MM.1S (cell line): ENCODE measurements at places on chromosomes 1 and 21.
A peak's percentile ranks its signal among the peaks of the same experiment; 100 is the strongest.

DNA sequence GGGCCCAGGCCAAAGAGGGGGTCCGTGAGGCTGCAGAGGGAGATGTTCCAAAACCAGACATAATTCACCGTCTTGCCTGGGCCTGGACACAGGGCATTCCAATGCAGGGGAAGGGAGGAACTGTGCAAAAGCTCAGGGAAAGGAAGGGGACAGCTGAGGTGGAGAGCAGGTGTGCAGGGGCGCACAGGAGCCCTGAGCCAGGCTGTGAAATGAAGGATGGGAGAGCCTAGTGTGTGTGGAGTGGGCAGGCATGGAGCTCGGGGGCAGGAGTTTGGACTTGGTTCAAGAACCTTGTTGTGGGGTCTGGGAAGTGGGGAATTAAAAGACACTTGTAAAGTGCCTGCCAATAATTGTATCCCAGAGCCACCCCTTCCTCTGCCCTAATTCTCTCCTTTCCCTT is 2.3 kb downstream of the TNNI1 start:
- H3K4me1 ChIP-seq, result no peaks in the 10 kb centered on the region
- DNase-seq, result no peak
- no peak overlapping the region for H3K27ac ChIP-seq
- H3K4me3 ChIP-seq, result no peak overlapping the region

DNA sequence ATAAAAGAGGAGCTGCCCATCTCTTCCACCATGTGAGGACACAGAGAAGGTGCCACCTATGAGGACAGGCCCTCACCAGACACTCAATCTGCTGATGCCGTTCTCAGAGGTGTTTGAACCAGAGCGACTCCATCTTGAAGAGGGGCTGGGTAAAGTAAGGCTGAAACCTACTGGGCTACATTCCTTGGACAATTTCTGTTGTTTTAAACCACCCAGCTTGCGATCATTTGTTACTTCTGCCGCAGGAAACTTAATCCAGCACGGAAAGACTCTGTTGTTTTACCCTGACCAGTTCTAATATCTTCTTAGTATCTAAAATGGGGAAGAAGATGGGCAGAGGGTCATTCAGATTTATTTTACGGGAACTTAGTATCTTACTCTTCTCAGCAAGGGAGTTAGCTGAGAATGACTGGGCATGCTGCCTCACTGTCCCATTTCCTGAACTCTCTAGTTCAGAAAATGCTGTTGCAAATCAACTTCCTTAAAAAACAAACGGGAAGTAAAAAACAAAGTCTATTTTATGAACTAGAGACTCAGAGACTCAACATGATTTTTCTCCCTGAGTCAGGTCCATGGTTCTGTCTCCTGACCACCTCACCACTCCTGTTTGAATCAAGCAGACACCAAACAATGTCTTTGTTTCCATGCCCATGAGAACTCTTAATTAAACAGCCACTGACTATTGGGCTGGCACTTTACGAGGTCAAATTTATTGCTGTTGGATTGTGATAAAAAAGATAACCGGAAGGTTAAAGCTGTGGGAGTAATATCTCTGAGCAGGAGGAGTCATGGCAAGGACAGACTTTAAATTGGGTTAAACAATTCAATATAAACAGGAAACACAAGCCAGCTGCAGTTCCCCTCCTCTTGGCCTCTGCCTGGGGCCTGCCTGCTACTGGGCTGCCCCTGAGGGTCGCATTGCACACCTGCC is 23.8 kb upstream of the IFNAR1 start:
- H3K27me3 ChIP-seq, result no peaks in the 10 kb centered on the region
- H3K36me3 ChIP-seq, result no peaks in the 10 kb centered on the region
- no peak overlapping the region for H3K27ac ChIP-seq
- H3K4me1 ChIP-seq, result peaks cover 31% of the 10 kb centered on the region
- DNase-seq, result no peak
- no peak overlapping the region for H3K4me3 ChIP-seq

GRCh38 chr1:66575739-66576138 is 41.8 kb downstream of the SGIP1 start:
- peaks cover 14% of the 10 kb centered on the region for H3K4me1 ChIP-seq
- no peak overlapping the region for H3K4me3 ChIP-seq
- no peaks in the 10 kb centered on the region for H3K36me3 ChIP-seq
- DNase-seq, result no peak
- H3K27me3 ChIP-seq, result no peaks in the 10 kb centered on the region

GRCh38 chr1:221716713-221717484 is 25.0 kb downstream of the DUSP10 start:
- DNase-seq, result no peak
- no peaks in the 10 kb centered on the region for H3K27me3 ChIP-seq
- no peak overlapping the region for H3K4me3 ChIP-seq
- no peak overlapping the region for H3K27ac ChIP-seq
- H3K4me1 ChIP-seq, result no peaks in the 10 kb centered on the region

- H3K36me3 ChIP-seq, result no peaks in the 10 kb centered on the region
- H3K4me1 ChIP-seq, result peaks cover 17% of the 10 kb centered on the region
- no peaks in the 10 kb centered on the region for H3K27me3 ChIP-seq
- no peak for DNase-seq
Measured at GRCh38 chr21:34807881-34808568, 139.2 kb downstream of the CLIC6 start.

DNA sequence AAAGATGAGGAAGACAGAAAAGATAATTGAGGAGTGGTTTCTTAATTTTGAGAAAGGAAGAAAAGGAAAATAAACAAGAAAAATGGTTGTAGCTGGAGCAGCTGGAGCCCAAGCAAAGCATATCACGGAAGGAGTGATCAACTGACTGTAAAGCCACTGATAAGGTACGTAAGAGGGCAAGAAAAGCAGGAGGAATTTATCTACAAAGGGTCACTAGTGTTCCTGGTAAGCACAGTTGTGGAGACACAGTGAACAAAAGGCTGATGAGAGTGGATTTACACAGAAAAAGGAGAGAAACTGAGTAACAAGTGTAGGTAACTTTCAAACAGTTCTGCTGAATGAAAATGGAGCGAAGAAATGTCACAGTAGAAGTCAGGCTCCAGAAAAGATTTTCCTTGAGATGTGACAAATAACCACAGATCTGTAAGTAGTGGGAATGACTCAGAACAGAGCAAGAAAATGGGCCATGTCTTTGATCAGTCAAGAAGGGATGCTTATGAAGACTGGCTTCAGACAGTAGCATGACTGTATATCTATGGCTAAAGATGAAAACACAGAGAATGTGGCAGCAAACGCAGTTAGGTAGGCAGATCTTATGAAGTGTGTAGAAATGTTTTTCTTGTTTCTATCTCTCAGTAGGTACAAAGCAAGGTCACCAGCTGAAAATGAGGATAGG is 45.6 kb upstream of the RBM34 start:
- no peak for DNase-seq
- H3K4me1 ChIP-seq, result peaks cover 7% of the 10 kb centered on the region
- no peak overlapping the region for H3K27ac ChIP-seq
- H3K27me3 ChIP-seq, result no peaks in the 10 kb centered on the region
- H3K36me3 ChIP-seq, result no peaks in the 10 kb centered on the region
- H3K4me3 ChIP-seq, result no peak overlapping the region

GRCh38 chr1:57294177-57294576 is 129.7 kb downstream of the DAB1 start:
- H3K4me1 ChIP-seq, result no peaks in the 10 kb centered on the region
- no peak overlapping the region for H3K27ac ChIP-seq
- no peaks in the 10 kb centered on the region for H3K36me3 ChIP-seq
- DNase-seq, result no peak
- no peak overlapping the region for H3K4me3 ChIP-seq

- DNase-seq, result no peak
- no peak overlapping the region for H3K4me3 ChIP-seq
- H3K4me1 ChIP-seq, result 0 out of 2 replicates have a peak, but pooled peaks cover 4% of the 10 kb centered on the region
- H3K27ac ChIP-seq, result no peak overlapping the region
Measured at GRCh38 chr1:25689686-25690381, 73.2 kb downstream of the MAN1C1 start.

- no peaks in the 10 kb centered on the region for H3K36me3 ChIP-seq
- H3K27me3 ChIP-seq, result no peaks in the 10 kb centered on the region
- peak; percentile 85 for DNase-seq
Measured at GRCh38 chr21:37370152-37371040, 3.8 kb downstream of the DYRK1A start.

GRCh38 chr1:166165661-166166328 is 1.0 kb downstream of the FAM78B start:
- peaks cover 5% of the 10 kb centered on the region; the same call in 1 of the 2 replicates for H3K4me1 ChIP-seq
- peaks cover 8% of the 10 kb centered on the region for H3K27me3 ChIP-seq
- DNase-seq, result no peak
- peak overlapping the region; percentile 49 for H3K4me3 ChIP-seq
- no peaks in the 10 kb centered on the region for H3K36me3 ChIP-seq

GRCh38 chr1:41093826-41094225 is 72.3 kb upstream of the SLFNL1 start:
- H3K4me3 ChIP-seq, result no peak overlapping the region
- H3K36me3 ChIP-seq, result no peaks in the 10 kb centered on the region
- no peak overlapping the region for H3K27ac ChIP-seq

GRCh38 chr1:198234520-198235251 is 77.9 kb downstream of the NEK7 start:
- H3K27me3 ChIP-seq, result no peaks in the 10 kb centered on the region
- peaks cover 7% of the 10 kb centered on the region for H3K4me1 ChIP-seq
- no peak overlapping the region for H3K4me3 ChIP-seq
- H3K27ac ChIP-seq, result no peak overlapping the region

DNA sequence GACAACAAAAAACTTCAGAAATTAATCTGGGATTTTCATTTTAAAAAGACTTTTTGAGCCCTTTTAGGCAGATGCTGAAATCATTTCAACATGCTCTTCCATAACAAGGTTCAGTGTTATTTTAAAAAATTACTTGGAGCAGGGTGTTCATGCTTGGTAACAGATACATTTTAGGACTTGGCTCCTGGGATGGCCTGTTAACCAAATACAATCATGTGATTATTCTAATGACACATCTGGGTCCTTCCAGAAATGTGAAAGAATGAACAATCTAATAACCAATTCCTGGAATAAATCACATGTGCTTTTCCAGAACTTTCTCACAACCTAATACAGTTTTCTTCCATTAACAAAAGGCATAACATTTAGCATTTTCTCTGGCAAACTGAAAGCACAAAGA is 379.8 kb upstream of the RUNX1 start:
- no peak for DNase-seq
- no peaks in the 10 kb centered on the region for H3K27me3 ChIP-seq
- no peaks in the 10 kb centered on the region for H3K4me1 ChIP-seq

DNA sequence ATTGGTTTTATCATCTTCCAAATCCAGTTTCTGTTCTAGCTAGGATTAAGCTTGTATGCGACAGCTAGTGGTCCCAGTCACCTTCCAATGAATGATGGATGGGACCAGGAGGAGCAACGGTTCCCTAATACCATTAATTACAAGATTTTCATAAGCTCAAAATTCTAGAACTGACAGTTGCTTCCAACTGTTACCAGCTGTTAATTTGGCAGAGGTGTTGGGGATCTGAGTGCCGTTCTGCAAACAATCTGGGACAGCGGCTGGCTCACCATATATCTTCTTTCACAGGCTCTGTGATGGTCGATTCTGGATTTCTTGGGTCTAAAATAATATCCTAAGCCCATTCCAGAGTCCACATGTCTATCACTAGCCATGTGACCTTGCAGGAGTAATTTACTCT is 34.5 kb upstream of the RALGPS2 start:
- no peak overlapping the region for H3K27ac ChIP-seq
- no peaks in the 10 kb centered on the region for H3K36me3 ChIP-seq
- no peaks in the 10 kb centered on the region for H3K27me3 ChIP-seq

- H3K4me1 ChIP-seq, result 0 out of 2 replicates have a peak, but pooled peaks cover 6% of the 10 kb centered on the region
- peak; percentile 21 for DNase-seq
- H3K4me3 ChIP-seq, result peak overlapping the region; percentile 90
- no peaks in the 10 kb centered on the region for H3K36me3 ChIP-seq
Measured at GRCh38 chr1:109091078-109091838, 694 bp downstream of the TMEM167B start.

DNA sequence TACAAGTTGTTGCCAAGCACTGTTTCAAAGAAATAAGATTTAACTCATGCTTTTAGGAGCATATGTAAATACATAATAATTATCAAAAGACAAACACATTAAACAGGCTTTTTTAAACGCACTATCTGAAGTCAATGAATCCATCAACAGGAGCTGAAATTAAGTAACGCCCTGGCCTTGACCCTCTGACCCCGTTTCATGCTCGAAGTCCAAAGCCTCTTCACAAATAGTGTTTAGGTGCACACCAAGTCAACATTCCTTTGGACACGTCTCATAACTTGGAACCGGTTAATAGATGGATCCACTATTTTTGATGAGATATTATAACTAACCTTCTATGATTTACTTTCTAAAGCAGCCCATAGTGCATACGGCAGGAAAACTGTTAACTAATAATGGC is 209.3 kb downstream of the GABPA start:
- DNase-seq, result no peak
- no peak overlapping the region for H3K4me3 ChIP-seq
- H3K27me3 ChIP-seq, result no peaks in the 10 kb centered on the region

DNA sequence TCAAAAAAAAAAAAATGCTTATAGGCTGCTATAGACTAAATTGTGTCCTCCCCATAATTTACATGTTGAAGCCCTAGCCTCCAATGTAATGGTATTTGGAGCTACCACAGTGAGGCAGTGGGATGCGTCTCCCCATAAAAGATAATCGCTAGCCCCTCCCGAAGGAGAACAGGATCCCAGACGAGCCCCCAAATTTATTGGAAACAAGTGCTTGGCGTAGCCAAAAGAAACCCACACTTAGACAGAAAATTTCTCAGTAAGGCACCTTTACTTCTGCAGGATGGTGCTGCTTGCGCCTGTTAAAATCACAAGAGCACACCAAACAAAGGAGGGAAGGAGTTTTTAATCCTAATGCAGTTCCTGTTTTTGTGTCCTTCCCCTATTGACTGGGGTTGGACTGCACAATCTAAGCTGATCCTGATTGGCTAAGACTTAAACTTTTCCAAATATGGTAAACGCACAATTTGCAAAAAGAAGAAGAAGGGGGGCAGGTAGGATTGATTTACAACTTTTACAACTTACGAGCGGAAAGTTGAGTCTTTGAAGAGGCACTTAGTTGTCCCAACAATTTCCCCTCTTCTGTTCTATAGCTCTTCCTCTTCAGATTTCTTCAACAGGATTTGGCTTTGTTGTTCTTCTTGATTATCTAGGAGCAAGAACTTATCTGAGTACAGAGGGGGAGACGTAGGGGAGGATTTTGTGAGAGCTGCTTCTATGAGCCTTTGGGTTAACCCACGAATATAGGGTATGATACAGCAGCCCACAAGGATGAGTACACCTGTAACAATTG is 3.0 kb upstream of the IPP start:
- no peak overlapping the region for H3K4me3 ChIP-seq
- no peaks in the 10 kb centered on the region for H3K27me3 ChIP-seq
- peaks cover 11% of the 10 kb centered on the region for H3K4me1 ChIP-seq
- no peak for DNase-seq
